ENCODE measurements at places on chromosomes 2 and 18.

- no peak for DNase-seq
Measured at GRCh38 chr2:26164231-26164630, 8.7 kb upstream of the GAREM2 start.

DNA sequence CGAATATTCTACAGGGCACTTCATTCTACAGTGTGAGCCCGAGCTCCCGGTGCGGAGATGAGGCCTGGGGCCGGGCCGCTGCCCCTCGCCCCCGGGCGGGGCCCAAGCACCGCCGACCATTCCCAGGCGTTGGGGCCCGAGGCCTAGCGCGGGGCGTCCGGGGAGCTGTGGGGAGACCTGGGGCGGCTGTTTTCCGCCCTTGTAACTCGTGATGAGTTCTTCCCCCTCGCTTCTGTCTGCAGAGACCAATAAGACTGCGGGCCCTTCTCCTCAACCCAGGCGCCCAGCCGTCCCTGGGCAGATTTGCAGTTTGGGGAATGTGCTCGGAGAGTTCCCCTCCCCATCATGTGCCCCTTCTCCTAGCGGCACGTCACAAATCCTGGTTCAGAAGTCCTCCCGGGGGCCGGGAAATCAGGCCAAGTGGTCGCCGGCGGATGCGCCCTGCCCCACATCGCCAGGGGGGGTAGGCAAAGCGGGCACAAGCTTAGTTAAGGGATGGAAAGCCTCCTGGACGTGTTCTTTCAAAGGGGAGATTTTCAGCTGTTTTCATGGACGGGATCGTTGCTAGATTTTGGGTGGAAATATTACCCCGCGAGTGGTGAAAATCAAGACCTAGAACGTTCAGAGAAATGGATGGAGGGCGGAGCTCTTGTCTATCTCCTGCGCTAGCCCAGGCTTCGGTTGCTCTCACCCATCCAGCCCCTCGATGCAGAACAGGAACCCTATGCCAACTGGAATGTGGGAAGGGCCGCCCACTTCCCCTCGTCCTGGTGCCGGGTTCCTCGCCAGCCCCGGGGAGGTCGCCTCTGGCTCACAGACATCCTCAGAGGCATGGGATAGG is 18.8 kb upstream of the HAAO start:
- DNase-seq, result peak; percentile 55

DNA sequence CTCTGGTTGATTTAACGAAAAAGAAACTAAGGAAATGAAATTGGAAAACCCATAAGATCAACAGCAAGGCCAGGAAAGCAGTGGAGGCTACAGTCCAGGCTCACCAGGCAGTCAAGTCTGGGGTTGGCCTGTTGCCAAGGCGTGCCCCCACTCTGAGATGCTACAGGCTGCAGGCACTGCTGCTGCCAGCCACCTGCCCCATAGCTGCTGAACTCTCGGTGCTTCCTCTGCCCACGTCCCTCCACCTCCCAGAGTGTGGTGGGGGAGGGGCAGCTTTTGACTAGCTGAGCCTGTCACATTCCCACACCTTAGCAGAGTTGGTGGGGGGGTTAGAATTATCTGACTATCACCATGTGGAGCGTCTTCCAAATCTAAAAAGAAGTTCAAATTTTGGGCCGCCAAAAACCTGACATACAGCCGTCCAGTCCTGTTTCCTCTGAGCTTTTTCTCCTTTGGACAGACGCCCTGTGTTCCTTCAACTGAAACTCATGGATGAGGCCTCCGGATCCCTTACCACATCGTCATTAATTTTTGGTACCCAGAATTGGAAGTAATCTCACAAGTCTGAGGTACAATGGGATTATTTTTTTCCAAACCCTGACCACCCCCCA is 3.9 kb upstream of the SH3RF3 start:
- no peak for DNase-seq

DNA sequence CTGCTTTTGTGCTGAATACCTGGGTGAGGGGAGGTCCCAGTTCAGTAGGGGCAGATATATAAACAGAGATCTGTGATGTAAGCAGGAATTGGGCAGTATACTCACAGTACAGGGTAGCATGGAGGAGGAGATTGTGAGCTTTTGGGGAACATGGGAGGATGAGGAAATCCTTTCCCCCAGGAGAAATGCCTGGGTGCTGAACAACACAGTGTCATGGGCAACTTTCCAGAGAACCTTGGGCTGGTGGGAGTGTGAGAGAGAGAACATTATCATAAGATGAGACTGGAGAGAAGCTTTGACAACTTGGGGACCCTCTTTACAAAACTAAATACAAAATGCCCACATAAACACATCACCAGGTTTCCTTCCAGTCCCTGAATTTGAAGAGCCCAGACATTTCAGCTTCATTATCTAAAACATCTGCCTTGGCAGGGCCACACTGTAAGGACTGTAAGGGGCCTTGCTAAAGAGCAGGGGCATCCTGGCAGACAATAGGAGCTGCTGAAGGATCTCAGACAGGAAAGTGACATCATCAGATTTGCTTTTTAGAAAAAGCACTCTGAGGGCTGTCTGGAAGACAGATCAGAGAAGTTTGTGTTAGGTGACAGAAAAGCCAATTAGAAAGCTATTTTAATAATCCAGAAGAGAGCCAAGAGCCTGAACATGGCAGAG is 303.1 kb upstream of the FBXO11 start:
- no peak for DNase-seq

DNA sequence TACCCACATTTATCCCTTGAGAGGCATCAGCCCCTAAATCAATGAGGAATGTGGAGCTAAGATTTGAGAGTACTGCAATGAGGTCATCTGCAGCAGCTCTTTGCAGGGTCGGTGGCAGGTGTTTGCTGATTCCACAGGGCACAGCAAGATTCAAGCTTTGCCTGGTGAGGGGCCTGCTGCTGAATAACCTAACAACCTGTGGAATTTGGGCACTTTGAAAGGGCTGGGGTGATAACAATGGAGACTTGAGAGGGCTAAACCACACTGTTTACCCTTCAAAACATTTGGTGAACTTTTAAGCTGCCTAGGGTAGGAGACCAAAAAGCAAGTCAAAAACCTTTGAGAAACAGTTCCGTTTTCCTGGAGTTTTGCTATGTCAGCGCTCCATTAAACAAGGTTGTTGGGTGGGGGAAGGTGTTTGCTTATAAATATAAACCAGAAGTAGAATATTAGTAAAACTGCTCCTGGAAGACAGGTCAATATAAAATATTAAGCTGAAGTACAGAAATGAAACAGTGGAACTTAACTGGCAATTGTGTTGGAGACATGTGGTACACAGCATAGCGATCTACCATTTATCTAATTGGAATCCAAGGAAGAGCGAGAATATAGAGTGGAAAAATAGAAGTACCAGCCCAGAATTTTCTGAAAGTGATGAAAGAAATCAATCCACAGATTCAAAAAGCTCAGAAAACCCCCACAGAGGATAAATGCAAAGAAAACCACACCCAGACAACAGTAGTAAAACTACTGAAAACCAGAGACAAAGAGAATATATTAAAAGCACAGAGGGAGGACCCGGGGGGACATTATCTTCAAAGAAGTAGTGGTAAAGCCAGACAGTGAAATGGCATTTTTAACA is 15.7 kb downstream of the COPS8 start:
- no peak for DNase-seq

- DNase-seq, result no peak
Measured at GRCh38 chr2:201707753-201708152, 9.3 kb upstream of the MPP4 start.

- DNase-seq, result no peak
Measured at GRCh38 chr18:76354348-76354747, 140.7 kb downstream of the ZNF516 start.

GRCh38 chr2:127829845-127830246 is 18.9 kb upstream of the WDR33 start:
- no peak for DNase-seq

DNA sequence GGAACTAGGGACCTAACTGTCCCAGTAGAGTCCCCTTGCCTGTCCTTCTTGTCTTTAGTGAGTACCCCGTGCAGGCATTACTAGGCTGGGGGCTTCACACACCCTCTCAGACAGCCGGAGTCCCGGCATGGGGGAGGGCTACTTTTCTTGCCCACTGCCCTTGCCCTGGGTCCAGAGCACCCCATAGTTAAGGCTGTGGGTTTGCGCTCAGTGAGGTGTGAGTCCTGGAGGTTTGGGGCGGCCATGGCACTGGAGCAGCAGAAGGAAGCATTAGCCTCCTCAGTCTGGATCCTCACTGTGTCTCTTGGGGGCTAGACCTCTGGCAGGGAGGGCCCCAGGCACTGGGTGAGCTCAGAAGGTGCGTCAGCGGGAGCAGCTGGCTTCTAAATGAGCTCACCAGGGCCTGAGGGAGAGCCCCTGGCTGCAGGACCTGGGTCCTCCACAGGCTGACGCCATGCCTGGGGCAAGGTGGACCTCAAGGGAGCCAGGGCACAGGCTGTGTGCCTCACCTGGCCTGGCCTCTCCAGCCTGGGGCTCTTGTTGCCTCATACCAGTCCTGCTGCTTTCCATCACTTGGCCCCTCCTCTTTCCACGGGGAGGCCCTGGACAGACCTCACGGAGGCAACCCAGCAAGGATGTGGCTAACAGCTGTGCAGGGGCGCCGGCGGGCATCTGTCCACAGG is 27.4 kb downstream of the HS6ST1 start:
- DNase-seq, result peak; percentile 52

DNA sequence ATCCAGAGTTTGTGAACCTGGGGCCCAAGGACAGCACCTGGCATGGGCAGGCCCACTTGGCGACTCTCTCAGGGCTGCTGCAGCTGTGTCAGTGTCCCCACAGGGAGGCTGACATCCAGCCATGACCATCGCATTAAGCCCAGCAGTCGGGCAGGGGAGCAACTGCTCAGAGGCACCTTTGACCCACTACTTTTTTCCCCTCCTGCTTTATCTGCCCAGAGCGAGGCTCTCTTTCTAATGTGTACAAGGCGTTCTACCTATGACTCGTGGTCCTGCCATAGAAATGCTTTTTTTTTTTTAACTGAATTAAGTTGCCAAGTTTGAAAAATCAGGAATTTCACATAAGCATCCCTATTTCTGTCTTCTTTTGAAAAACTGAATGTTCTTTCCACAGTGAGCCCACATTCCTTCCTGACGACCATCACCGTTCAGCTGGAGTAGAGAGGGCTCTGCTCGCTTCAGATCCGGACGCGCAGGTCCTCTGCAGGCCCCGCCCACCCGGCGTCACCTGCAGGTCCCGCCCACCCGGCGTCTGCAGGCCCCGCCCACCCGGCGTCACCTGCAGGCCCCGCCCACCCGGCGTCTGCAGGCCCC is 403 bp upstream of the CLUL1 start:
- no peak for DNase-seq

DNA sequence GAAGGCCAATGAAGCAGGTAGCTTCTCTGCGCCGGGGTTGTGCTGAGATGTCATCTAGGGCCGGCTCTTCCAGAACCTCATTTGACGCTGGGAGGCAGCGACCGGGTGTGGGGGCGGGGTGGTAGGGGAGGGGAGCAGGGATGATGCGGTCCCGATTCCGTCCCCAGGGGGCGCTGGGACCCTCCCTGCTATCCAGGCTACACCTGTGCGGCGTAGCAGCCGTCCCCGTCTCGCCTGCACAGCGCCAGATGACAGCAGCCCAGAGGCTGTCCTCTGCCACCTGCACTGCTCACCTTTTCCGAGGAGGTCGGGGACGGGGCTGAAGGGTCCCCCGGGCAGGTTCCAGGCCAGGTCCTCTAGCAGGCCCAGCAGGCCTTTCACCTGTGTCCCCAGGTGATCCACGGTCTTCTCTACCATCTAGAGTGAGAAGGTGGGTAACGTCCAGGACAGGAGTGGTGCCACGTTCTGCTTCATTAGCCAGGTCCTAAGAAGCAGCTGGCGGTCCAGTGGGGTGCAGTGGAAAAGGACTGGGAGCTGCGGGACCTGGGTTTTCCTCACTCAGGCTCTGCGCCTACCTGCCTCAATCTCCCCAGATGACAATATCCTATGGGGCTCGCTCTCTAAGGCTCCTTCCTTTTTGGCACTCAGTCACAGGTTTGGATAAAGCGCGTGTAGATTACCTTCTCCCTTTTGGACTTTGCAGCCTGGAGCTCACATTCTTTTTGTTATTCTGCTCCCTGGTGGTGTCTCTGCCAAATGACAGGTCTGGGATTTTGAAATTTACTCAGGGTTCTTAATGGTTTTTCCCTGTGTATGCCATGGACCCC is 56.0 kb upstream of the RAB6C start:
- no peak for DNase-seq

Measured in psoas muscle (tissue), 8 donors.